HCEC 1CT (cell line): ENCODE measurements at places on chromosomes 3 and 15.

- DNase-seq: no peak
Observed at GRCh38 chr3:61132062-61132461, 119.2 kb downstream of the FHIT start.

DNA sequence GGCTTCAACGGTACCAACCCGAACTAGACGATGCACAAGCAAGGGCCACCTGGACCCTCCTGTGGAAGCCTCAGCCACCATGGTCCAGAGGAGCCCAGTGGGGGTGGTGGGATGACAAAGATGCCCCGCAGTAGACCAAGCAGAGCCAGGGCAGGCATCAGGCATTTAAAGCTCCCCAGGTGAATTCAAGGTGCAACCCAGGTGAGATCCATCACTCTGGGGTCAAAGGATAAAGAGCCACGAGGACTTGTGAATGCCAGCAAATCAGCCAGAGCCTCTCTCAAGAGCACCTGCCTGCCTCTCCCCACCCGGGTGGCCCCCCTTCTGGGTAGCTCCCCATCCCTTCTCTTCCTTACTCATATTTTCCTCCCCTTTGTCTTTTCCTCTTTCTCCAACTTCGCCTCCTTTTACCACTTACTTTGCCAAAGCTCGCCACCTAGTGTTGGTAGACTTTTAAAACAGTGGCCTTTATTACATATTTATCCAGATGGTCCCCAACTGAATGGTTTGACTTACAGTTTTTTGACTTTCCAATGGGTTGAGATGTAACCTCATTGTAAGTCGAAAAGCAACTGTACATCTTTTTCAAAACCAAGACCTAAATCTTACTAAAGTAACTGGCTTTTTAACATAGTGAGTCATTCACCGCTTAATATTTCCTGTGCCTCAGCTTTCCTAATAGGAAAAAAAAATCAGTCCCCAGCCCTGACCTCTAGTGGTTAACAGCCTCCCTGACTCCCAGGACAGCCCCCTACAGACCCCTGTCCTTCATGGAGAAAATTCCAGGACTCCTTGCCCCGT lies 18.8 kb downstream of the PLA2G4F start:
- DNase-seq: peak; percentile 54

- DNase-seq: no peak
Observed at GRCh38 chr3:176867681-176868663, 329.3 kb downstream of the TBL1XR1 start.

DNA sequence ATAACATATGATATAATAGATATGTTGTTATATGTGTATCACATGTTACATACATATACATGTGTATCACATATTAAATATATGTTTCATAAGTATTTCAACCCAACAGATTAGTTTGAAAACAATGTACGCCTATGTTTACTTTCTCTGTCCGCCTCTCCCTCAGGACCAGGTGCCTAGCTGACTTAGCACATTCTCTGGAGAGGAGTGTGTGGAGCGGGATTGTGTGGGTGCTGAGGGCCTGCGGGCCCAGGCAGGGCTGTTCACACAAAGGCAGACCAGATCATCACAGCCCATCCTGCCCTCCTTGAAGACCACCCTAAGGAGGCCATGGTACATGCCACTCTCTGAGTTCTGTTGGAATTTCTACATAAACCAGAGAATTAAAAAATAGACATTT lies 81.0 kb downstream of the PLXNA1 start:
- DNase-seq: no peak

- no peak for DNase-seq
Observed at GRCh38 chr3:71512000-71512399, 71.5 kb downstream of the FOXP1 start.

GRCh38 chr3:80564391-80564790 lies 796.6 kb upstream of the ROBO1 start:
- no peak for DNase-seq

- no peak for DNase-seq
Observed at GRCh38 chr3:38022896-38023709, 6.3 kb downstream of the PLCD1 start.

GRCh38 chr3:11077466-11077865 lies 76.8 kb upstream of the HRH1 start:
- peak; percentile 76 for DNase-seq

DNA sequence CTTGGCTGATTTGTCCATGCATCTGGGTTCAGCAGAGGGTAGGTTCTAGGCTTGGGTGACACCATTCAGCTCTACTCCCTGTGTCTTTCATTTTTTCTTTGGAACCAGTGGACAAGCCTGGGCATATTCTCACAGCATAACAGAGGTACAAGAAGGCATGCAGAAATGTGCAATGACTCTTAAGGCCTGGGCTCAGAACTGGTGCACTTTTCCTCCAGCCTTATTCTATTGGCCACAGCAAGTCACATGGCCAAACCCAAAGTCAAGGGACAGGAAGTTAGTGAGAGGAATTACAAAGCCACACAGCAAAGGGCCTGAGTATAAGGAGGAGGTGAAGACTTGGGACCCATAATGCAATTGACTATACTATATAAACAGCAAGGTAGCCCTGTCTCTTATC lies 200.9 kb upstream of the CTDSPL start:
- no peak for DNase-seq

GRCh38 chr15:44035781-44036699 lies 159.0 kb downstream of the FRMD5 start:
- DNase-seq: no peak

DNA sequence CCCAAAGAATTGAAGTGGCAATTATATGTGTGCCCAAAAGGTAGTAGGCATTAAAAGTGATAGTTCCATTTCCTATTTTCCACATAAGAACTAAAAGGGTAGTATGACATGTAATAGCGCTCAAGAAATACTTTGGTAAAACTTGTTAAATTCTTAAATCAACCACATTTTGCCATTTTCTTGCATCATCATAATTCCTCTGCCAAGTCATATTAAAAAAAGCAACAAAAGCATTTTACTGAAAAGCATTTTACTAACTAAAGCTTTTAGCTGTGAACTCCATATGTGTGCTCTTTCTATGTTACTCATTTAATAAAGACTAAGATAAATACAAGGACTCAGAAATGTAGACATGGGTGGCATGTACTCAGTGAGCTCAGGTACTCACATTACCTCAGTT lies 70.1 kb downstream of the GPR160 start:
- no peak for DNase-seq

GRCh38 chr3:117266806-117267205 lies 557.2 kb downstream of the TUSC7 start:
- DNase-seq: no peak

GRCh38 chr15:28051955-28052633 lies 47.0 kb downstream of the OCA2 start:
- DNase-seq: no peak

- no peak for DNase-seq
Observed at GRCh38 chr3:125477701-125478100, 42.3 kb downstream of the SNX4 start.

DNA sequence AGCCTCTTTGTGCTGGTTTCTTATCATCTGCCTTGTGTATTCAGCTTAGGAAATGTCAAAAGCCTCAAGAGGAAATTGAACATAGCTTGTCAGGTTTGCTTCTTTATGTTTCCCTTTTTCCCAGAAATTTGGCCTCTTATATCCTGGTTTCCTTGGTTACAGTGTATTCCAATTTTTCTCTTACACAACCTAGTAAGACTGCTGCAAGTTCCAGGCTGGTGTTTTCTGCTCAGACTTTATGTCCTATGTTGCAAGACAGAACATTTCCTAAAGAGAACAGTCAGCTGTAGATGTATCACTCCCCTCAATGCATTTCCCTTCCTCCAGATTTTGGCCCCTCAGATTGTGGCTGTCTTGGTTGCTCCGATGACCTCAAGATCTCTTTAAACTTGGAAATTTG lies 102.5 kb downstream of the SH3GL3 start:
- DNase-seq: no peak

DNA sequence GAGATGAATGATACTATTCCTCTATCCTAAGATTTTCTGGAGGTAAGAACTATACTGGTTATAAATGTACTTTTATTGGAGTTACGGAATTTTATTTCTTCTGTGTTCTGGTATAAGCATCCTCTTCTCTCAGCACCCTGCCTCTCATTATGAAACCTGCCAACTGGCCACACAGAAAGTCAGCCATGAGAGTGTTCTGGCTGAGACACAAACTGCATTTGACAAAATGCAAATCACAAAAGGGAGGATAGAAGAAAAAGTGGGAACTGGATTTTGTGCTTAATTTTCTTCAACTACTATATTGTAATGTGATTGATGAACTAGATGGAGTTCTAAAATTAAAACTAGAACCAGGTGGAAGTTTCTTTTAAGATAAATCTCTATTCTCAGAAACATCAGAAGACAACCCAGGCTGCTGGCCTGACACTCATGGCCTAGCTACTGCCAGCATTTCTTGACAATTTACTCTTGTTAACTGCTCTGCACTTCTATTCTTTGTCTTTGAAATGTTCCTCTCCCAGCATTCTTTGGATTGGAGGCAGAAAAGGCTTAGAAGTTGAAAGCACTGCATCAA lies 143.1 kb downstream of the WDR76 start:
- DNase-seq: no peak

DNA sequence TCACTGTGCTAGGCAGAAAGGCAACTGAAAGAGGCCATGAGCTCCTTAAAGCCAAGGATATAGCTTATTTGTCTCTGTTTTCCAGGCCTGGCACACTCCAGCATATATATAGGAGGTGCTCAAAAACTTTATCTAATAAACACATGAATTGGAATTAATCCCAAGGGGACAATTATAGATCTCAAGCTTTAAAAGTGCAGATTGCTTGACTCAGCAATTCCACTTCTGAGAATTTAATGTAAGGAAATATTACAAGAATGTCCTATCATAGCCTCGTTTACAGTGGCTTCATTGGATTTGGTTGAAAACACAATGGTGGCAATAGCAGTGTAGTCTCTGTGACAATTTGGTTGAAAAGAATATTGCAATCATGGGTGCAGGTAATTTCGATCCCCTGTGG lies 267.3 kb downstream of the SHQ1 start:
- DNase-seq: no peak

DNA sequence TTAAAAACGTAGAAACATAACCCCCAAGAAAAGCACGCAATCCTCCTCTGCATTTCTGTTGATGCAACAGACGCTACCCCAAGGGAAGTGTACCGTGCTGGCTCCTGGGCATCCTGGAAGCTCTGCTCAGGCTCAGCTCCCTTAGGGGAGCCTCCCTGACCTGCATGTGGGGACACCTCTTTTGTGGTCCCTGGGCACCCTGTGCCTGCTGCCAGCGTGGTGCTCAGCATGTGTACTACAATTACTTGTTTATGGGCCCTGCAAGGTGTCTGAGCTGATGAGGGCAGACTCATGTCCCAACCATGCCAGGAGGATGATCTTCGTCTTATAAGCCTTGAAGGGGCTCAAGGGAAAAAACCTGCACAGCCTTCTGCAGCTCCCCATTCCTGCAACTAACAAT lies 18.3 kb downstream of the EHD4 start:
- DNase-seq: no peak
